ENCODE measurements at places on chromosomes 2 and 18.

- DNase-seq: no peak
These were observed 432.7 kb upstream of the ID2 start for GRCh38 chr2:8249141-8249540.

GRCh38 chr2:65746931-65747675 lies 314.7 kb upstream of the SPRED2 start:
- DNase-seq: no peak

DNA sequence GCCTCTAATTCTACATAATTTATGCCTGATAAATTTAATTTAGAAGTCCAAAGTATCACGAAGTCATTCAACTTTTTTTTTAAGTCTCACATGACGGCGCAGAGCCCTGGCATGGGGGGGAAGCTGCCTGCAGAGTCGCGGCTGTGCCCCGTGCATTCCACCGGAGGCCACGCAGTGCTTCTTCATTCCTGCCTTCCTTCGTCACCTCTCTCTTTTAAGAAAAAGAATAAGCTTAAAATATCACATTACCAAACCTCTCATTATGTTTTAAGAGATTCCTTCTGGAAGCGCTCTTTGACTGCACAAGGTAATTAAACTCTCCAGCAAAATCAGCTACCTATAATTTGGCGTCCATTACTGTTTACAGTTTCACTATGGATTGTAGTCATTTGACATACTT lies 20.3 kb upstream of the KIDINS220 start:
- no peak for DNase-seq

DNA sequence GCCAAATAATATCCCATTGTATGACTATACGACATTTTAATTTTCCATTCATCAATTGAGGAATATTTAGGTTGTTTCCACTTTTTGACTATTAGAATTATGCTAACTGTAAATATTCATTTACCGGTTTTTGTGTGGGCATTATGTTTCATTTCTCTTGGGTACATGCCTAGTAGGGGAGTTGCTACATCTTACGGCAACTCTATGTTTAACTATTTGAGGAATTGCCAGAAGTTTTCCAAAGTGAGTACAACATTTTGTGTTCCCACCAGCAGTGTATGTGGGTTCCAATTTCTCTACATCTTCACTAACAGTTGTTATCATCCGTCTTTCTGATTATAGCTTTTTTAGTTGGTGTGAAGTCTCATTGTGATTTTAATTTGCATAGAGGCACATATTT lies 1.6 kb upstream of the KDSR start:
- DNase-seq: no peak

GRCh38 chr2:43400508-43400907 lies 174.1 kb upstream of the ZFP36L2 start:
- DNase-seq: no peak

GRCh38 chr18:79571211-79572092 lies 108.2 kb upstream of the CTDP1 start:
- DNase-seq: no peak

DNA sequence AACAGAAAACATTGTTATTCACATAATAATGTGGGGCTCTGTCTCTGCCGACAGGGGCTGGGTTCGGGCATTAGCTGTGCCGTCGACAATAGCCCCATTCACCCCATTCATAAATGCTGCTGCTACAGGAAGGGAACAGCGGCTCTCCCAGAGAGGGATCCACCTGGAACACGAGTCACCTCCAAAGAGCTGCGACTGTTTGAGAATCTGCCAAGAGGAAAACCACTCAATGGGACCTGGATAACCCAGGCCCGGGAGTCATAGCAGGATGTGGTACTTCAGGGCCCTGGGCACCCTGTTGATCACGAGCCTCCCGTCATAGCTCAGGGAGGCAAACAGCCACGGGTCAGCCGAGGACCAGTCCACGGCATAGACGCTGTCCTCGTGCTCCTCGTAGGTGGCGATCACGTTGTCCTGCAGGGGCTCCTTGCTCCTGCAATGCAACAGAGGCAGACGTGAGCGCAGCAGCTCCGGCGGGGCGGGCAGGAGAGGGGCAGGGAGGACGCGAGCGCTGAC lies 188.5 kb downstream of the EIPR1 start:
- no peak for DNase-seq

- no peak for DNase-seq
These were observed 50.8 kb downstream of the EMILIN2 start for GRCh38 chr18:2897448-2898185.

DNA sequence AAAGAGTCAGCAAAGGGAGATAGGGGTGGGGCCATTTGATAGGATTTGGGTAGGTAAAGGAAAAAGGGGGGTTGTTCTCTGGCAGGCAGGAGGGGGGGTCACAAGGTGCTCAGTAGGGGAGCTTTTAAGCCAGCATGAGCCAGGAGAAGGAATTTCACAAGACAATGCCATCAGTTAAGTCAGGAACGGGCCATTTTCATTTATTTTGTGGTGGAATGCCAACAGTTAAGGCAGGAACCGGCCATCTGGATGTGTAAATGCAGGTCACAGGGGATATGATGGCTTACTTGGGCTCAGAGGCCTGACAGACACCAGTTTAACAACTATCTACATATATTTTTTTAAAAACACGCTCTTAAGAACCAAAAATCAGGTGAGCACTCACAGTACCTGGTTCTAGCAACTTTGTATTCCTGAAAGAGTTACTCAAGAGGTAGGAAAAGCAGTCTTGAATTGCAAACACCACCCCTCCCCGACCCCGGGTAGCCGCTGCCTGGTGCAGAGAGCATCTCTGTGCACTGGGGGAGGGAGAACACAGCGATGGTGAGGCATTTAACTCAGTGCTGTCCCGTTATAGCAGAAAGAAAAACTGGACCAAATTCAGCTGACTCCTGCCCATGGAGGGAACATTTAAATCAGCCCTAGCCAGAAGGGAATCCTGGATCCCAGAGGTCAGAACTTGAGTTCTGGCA lies 414.5 kb upstream of the KLHL29 start:
- no peak for DNase-seq

GRCh38 chr2:71678874-71679273 lies 225.5 kb downstream of the DYSF start:
- no peak for DNase-seq

- DNase-seq: no peak
These were observed 35.6 kb downstream of the OSBPL6 start for GRCh38 chr2:178229927-178230326.

GRCh38 chr2:63555931-63556330 lies 32.3 kb downstream of the WDPCP start:
- DNase-seq: no peak

GRCh38 chr2:181066333-181066732 lies 85.9 kb downstream of the UBE2E3 start:
- no peak for DNase-seq

DNA sequence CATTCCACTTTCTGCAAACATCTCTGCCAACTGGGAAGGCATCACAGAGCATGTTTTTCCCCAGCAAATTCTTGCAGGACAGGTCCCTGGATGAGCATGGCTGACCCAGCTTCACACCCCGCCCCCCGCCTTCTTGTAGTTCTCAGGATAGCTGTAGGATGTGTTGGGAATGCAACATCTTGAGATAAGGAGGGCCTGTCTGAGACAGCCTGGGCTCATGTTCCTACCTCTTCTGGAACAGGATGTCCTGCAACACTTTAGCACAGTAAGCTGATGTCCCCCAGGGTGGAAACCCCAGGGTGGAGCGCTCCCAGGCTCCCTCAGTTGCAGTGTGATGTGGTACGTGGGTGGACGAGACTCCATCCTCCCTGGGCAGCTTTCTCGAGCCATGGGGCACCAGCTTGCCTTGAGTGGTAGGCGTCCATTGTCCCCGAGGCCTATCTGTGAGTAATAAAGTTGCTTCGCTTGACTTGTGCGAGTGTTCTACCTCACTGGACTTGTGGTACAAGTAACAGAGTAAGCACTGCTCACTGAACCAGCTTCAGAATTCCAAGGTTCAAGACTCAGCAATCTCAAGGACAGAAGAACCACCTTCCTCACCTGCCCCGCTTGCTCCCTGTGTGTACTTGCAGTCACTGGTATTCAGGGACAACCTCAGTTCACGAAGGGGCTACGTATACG lies 48.6 kb downstream of the EMX1 start:
- DNase-seq: no peak

DNA sequence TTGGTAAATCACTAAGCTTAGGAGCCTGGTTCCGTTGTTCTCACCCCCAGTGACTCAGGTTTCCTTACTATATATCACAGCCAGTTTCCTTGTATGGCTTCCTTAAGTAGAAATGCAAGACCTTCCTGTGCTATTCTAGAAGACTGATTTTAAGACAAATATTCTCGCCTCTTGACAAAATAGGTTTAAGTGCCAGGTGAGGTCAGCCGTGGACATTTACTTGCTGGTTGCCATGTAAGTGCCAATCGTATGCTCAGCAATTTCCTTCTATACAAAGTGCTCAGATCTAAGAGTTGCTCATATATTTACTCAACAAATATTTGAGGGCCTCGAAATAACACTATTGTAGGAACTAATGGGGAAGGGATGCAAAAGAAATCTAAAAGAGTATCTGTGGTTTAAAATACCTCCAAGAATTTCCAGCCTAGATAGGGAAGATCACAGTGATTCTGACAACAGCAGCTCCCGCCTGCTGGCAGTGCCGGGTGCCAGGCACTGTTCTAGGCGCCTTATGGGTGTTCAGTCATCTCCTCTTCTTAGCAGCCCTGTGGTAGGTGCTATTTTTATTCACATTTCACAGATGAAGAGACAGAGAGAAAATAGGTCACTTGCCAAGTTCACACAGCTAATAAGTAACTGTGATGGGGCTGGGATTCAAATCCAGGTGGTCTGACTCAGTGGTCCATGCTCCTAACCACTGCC lies 95.3 kb upstream of the B3GNT7 start:
- no peak for DNase-seq

DNA sequence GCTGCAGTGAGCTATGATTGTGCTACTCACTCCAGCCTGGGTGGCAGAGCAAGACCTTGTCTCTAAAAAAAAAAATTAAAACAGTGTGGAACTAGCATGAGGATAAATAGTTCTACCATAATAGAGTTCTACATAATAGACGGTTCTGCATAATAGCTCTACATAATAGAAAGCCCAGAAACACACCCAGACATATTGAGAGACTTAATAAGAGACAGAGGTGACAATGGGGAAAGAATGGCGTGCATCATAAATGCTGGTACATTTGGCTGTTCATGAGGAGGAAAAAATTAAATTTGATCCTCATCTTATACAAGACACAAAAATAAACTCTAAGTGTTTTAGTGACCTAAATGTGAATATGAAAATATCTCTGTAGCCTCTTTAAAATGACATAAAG lies 58.5 kb downstream of the PTRHD1 start:
- no peak for DNase-seq

DNA sequence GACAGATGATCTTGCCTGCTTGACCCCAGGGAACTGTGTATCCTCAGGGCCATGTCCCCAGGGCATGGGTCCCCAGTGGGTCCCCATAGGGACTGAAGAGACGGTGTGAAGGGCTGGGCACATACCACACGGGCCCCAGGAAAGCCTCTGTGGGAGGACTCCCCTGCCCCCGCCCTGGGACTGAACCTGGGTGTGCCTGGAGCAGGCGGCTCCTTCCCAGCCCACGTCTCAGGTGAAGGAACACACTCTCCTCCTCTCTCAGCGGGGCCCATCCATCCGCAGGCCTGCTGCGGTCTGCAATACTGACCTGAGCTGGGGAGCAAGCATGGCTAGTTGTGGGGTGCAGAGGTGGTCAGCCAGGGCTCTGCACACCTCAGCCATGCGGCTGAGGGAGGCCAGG lies 45.2 kb downstream of the KIF1A start:
- DNase-seq: no peak

DNA sequence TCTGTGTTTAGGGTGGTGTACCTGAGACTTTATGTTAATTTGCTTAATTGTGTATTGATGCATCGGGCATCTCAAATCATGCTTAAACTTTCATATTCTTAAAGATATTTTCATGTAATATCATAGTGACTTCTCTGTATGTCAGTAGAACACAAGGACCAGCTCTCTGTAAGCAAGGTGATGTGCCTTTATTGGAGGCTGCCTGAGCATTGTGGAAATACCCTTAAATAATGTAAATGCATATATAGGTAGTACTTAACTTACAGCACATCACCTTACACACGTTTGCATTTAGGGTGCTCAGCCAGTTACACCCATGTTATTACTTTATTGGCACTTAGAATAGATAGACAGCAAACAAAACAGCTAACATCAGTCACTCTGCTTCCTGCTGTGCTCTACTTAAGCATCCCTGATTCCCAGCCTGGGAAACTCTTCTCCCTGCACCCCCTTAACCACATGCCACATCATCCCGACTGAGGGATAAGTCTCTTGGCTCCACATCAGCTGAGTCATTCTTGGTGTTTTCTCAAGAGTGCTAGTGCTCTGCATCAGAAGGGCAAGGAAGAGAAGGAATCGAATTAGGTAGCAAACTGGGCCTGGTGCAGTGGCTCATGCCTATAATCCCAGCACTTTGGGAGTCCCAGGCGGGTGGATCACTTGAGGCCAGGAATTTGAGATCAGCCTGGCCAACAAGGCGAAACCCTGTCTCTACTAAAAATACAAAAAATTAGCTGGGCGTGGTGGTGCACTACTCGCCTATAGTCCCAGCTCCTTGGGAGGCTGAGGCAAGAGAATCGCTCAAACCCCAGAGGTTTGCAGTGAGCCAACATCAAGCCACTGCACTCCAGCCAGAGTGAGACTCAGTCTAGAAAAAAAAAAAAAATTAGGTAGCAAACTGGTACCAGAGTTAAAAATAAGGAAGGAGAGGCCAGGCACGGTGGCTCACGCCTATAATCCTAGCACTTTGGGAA lies 108.7 kb downstream of the MAP3K20 start:
- DNase-seq: no peak

DNA sequence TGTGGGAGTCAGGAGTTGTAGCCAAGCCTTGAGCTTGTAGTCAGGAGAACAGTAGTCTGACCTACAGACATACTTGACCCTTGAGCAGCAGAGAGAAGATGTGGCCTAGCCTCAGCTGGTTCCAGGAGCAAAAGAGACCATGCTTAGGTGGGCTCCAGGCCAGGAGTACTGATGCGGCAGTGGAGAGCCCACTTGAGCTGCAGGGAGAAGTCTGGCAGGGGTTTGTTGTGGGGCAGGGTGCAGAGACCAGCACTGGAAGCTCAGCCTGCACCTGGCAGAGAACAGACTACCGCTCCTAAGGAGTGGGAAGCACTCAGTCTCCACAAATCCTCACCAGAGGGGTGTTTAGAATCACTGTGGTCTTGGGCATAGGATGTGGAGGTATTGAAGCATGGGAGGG lies 197.9 kb downstream of the TPGS2 start:
- no peak for DNase-seq

- no peak for DNase-seq
These were observed 241.6 kb downstream of the SUCLG1 start for GRCh38 chr2:84217456-84217855.

DNA sequence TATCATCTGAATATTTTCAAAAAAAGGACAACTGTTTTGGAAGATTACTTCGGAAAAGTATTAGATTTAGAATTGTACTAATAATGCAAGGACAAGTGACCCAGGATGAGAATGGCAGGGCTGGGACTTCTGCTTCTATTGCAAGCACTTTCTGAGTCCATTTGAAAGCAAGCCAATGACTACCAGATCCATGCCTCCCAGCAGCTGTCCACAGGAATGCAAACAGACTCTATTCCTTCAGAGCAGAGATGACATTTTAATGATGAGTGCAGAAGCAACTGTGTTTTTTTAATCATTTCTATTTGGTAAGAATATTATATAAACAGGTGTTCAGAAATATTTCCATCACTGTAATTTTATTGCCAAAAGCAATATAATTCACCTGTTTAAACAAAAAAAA lies 456.7 kb downstream of the SOX11 start:
- no peak for DNase-seq

- DNase-seq: no peak
These were observed 588.2 kb downstream of the IRS1 start for GRCh38 chr2:226211439-226211838.

- no peak for DNase-seq
These were observed 81.1 kb downstream of the SOWAHC start for GRCh38 chr2:109695290-109695689.

All from stimulated activated CD8-positive, alpha-beta memory T cell treated with anti-CD3 and anti-CD28 coated beads, Interleukin-12 subunit alpha, Interleukin-12 subunit beta, amount 100 ng/mL, for 4 hours (primary cell).